Foreskin keratinocyte (primary cell): ENCODE measurements at places on chromosomes 2 and 18.

DNA sequence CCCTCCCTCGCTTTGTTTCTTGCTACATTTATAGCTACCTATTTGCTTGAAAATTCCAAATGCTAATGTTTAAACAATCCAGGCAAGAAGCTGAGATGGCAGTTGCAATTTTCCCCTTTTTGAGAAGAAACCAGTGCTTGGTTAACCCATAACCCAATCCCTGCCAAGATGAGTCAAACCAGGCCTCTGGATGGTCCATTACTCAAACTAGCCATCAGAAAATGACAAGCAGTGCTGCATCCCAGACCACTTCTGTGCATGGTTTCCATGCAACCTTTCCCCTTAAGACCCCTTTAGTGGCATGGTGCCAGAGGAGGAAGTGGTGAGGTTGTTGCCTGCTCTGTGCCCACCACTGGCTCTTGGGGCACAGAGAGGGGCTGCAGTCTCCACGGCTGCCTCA lies 131.2 kb upstream of the RMP24 start:
- no peak for DNase-seq

DNA sequence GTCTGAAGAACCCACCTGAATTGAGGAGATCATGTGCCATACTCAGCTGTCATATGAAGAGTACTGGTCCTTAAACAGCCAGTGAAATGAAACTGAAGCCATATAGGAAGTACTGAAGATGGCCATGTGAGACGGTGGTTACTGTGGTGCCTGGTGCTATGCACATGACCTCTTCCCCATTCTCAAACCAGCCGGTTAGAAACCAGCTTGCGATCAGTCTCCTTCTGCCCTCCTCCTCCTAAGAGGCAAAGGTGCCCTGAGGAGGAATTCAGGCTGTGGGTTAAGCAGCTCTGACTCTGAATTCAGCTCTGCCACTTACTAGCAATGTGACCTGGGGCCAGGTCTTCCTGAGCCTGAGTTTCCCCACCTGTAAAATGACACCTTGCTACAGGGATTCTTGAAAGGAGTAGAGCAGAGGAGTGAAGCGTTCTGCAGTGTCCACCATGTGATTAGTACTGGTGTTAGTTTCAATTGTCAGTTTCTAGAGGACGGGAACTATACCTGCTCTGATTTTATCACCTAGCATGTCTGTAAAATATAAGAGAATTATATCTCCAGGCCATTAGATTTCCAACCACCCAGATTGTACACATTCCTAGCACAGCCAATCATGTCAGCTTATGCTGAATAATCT lies 5.1 kb downstream of the FECH start:
- no peak for DNase-seq

GRCh38 chr2:74833418-74834233 lies at the start of gene HK2:
HK2 (plus strand) TSS chr2:74834127; CDS start chr2:74834581, 454 bp downstream.
- DNase-seq, result no peak

- no peak for DNase-seq
Measured at GRCh38 chr18:59094569-59094968, 45.1 kb upstream of the SEC11C start.

DNA sequence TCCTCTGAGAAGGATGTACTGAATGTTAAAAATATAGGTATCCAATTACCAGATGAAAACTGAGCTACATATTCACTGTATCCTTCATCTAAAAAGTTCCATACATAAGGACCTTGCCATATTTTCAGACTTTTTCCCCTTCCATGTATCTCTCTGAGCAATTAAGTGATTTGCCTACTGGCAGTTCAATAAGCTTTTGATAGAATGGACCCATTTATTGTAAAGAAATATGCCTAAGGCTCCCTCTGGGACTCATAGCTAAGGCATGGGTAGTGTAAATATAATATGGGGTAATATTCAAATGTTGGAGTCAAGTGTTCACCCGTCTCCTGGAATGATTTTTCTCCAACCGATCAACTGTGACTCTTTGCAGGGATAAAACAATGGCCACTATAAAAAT lies 135.4 kb upstream of the FSHR start:
- DNase-seq, result no peak

GRCh38 chr2:151905963-151906632 lies 77.9 kb upstream of the ARL5A start:
- DNase-seq, result no peak

GRCh38 chr2:3287896-3288295 lies 89.7 kb downstream of the EIPR1 start:
- DNase-seq, result no peak

DNA sequence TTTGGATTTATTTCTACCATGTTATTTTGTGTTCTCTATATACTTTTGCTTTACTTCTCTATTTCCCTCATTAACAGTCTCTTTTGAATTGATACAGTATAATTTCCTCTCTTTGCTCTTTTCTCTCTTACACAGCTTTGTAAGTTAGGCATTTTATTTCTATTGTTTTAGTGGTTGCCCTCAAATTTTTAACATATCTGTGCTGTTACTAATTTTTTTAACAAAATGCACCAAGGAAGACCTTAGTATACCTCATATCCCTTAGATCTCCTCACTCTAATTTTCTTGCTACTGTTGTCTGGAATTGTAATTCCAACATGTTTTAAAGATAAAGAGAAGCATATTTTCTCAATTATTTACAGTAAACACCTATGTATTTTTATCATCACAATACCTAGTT lies 416.8 kb upstream of the SLC14A2 start:
- DNase-seq, result no peak

DNA sequence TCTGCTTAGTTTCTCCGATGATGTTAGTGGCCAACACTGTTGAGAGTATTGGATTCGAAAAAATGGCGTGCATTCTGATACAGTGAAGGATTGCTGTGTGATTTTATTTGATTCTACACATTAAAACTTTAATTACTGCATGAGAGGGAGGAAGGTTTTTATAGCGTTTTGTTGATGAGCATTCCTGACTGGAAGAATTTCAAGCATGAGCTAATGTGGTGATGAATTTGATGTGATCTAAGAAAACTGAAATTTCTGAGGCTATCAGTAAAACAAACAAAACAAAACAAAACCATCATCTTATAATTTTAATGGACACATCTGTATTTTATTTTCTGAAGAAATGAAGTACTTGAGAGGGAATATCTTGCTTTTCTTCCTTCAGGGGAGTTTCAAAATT lies 59.6 kb downstream of the ITGB6 start:
- no peak for DNase-seq

GRCh38 chr2:173652311-173652710 lies 297.6 kb downstream of the CDCA7 start:
- DNase-seq, result peak; percentile 91

DNA sequence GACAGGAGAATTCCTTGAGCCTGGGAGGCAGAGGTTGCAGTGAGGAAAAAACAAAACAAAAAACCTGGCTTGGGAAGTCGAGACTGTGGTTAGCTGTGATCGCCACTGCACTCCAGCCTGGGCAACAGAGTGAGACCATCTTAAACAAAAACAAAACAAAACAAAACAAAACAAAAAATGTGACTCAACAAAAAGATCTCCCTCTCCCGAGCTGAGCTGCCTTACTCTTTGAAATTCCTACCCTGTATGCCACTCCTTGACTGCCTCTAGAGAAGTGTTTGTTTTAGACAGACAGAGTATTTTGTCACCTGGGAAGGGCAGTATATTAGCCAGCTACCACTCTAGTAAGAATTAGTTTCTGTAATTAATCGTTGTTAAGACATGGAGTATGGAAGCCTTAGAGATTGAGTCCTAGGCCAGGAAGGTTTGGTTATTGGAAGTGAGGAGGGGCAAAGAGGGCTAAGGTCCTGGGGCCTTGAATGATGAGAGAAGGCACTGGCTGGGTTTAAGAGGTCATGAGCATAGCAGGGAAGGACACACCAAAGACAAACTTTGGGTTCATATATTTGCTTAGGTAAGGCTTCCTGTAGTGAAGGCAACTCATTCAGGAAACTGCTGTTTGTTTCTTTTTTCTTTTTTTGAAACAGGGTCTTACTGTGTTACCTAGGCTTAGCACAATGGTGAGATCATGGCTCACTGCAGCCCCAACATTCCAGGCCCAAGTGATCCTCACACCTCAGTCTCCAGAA lies 56.0 kb downstream of the HAUS1 start:
- no peak for DNase-seq
